NB4 (cell line): ENCODE measurements at places on chromosomes 6 and 20.
A peak's percentile ranks its signal among the peaks of the same experiment; 100 is the strongest.

DNA sequence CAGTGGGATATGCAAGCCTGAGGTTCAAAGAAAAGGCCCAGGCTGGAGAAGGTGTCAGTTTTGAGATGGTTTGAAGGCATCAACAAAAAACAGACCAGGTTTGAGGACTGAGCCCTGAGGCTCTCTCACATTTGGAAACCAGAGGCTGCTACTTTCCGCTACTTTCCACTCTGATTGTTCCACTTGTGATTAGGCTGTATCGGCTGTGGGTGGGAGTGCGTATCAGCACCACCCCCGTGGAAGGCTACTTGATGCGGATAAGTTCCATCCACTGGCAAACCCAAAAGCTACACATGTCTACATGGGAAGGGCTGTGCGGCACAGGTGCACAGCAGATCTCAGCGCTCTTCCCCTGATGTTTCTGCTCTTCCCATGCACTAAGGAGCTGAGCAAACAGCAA lies 198.7 kb downstream of the GMPR start:
- DNase-seq, result no peak

DNA sequence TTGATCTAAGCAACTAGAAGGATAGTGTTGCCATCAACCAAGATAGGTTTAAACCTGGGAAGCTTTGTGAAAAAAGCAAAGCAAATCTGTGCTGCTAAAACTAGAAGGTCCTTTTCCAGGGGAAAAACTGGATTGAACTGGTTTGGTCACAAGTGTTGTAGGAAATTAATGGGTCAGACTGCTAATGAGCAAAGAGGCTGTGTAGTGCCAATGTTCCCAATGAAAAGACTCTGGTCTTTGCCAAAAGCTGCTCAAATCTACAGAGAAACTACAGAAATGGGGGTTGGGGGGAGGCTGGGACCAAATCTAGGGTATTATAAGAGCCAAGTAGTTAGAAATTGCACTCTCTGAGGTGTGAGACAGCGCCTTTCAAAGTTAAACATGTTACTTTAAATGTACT lies 85.0 kb downstream of the PLCG1 start:
- no peak for DNase-seq

DNA sequence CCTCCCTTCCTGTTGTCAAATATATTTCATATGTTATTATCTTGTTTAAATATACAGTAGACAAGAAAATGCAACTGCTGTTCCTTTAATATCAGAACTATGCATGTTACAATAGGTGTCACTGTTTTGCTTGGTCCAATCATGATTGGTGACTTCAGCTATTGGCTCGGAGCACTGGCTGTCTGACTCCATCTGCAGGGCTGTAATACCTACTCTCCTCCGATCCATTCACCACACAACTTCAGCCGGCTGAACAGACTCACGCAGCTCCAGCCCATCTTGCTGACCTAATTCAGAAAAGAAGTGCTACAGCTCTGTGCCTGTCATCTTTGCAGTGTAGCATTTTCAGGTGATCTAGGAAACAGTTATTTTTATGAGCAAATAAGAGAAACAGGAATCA lies at the start of gene BTBD3:
Gene BTBD3 (plus strand): TSS at position 231 of the 400 bp plus-strand sequence. CDS start 383 bp downstream, outside the sequence.
- DNase-seq, result no peak

- DNase-seq, result no peak
Observed at GRCh38 chr6:33698494-33698893, 13.0 kb downstream of the UQCC2 start.

GRCh38 chr20:8509809-8510208 lies 377.7 kb downstream of the PLCB1 start:
- no peak for DNase-seq

GRCh38 chr6:131368198-131368911 lies 204.7 kb upstream of the ARG1 start:
- no peak for DNase-seq

- DNase-seq, result no peak
Observed at GRCh38 chr6:44415449-44415848, 27.9 kb downstream of the CDC5L start.

- DNase-seq, result no peak
Observed at GRCh38 chr6:150312395-150312794, 56.4 kb upstream of the IYD start.

- DNase-seq, result no peak
Observed at GRCh38 chr6:143206550-143206949, 145.9 kb downstream of the AIG1 start.

- no peak for DNase-seq
Observed at GRCh38 chr6:168358842-168359420, 39.4 kb upstream of the DACT2 start.

GRCh38 chr6:6557504-6557839 lies 31.0 kb upstream of the LY86 start:
- no peak for DNase-seq

- no peak for DNase-seq
Observed at GRCh38 chr6:40287296-40287850, 299.8 kb downstream of the LRFN2 start.

GRCh38 chr20:57122536-57123489 lies 143.6 kb downstream of the BMP7 start:
- no peak for DNase-seq

- DNase-seq, result no peak
Observed at GRCh38 chr20:48409055-48409615, 418.7 kb downstream of the PREX1 start.

DNA sequence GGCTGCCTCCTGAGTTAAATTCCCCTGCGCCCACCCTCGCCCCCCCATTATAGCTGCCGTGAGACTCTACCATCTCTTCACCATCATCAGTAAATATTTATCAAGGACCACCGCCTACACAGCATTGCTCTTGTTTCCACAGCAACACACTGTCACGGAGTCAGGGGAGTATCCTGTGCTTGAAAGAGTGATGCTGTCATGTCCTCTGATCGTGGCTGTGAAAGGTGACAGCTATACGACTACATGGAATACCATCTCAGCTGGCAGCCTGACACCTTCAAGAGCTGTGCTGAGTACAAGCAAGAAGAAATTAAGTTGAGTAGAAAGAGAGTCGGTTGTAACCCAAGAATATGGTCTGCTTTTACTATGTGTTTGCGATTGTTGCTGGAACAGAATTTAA lies 3.4 kb downstream of the PTPRT start:
- no peak for DNase-seq

- no peak for DNase-seq
Observed at GRCh38 chr6:15020119-15020770, 225.6 kb upstream of the JARID2 start.

- DNase-seq, result no peak
Observed at GRCh38 chr20:16474363-16474762, 98.9 kb downstream of the KIF16B start.

DNA sequence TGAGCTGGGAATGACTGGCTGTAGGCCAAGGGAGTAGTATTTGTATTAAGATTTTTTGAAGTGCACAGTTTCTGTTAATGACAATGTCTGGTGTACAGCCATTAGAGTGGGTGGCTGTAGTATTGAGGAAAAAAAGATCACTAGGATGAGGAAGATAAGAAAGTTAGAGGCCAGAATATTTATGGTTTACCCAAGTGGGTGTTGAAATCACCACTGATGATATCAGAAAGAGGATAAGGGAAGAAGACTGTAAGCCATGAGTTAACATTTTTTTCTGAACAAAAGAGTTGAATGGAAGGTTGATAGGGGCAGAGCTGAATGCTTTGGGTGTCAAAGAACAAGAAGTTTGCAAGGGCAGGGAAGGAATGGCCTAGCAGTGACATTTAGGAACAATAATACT lies 104.7 kb downstream of the PRDM13 start:
- peak; percentile 53 for DNase-seq

DNA sequence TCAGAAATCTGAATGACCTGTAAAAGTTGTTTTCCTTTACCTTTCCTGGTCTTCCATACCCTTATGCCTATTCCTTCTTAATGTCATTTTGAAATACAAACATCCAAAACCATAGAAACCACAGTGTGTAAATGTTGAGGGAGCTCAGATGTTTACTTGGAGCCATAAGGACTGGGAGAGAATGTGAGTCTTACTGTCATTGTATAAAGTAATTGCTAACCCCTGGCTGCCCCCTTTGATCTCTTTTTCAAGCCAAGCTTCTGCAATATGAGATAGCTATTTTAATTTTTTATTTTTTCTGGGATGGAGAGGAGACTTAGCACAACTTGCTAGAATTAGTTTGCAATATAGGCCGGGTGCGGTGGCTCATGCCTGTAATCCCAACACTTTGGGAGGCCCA lies 124.4 kb upstream of the AKIRIN2 start:
- no peak for DNase-seq

- no peak for DNase-seq
Observed at GRCh38 chr6:134162932-134163331, 110.5 kb upstream of the SLC2A12 start.

- no peak for DNase-seq
Observed at GRCh38 chr6:54238396-54238795, 69.8 kb upstream of the TINAG start.

- no peak for DNase-seq
Observed at GRCh38 chr6:53598265-53598907, 53.5 kb upstream of the GCLC start.

GRCh38 chr20:58428364-58428763 lies 39.3 kb downstream of the VAPB start:
- no peak for DNase-seq

- DNase-seq, result no peak
Observed at GRCh38 chr6:124539096-124539495, 423.1 kb upstream of the RNF217 start.

DNA sequence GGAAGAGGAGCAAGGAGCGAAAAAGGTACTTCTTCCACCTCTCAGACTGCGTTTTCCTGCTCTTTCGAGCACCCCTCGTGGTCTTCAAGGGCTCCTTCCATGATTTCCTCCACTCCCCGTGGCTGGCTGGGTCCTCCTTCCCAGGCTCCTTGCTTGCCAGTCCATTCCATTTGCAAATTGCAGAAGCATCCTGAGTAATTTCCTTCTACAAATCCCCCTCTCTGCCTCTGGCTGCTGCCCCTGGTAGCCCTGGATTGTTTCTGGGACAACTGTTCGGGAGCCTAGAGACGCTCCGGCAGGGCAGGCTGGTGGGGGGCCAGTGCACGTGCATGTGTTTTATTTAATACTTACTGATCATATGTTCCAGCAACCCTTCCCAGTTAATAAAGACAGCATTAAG lies 173.1 kb downstream of the ZMYND8 start:
- DNase-seq, result no peak
